ENCODE measurements at places on chromosomes 4 and X.

GRCh38 chrX:138719396-138719795 is 7.9 kb upstream of the FGF13 start:
- DNase-seq = no peak

GRCh38 chr4:1155314-1155713 is 17.1 kb downstream of the SPON2 start:
- DNase-seq = no peak

GRCh38 chrX:69038816-69039215 is 126.4 kb downstream of the PJA1 start:
- DNase-seq = no peak

DNA sequence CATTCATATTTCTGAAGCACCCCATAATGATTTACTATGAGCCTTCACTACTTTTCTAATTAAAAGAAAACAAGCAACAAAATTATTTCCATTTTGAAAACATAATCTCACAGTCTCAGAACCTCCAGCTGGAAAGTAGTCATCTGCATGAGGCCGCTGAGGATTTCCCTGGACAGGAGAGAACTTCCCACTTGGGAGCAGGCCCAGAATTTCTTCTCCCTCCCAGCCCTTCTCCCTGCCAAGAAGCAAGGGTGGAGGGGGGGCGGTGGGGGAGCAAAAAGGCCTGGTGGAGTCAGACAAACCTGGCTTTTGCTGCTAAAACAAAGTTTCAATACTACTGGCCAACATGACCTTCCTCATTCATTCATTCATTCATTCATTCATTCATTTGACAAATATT is 167.3 kb downstream of the PJA1 start:
- no peak for DNase-seq

DNA sequence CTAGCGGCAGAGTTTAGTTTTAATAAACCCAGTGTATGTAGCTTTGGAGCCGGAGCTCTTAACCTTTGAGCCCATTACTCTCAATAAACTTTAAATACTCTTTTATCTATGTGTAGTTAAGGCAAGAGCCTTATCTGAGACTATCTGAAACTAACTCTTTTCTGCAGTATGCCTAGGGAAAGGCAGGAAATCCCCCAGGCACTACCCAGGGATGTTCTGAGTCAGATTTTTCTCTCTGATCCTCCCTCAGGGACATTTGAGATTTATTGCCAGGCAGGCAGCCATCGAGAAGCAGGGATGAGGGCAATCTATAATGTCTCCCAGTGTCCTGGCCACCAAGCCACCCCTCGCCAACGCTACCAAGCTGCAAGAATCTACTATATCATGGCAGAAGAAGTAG is 39.1 kb downstream of the HEPH start:
- DNase-seq = no peak

GRCh38 chr4:117154251-117154650 is 68.9 kb upstream of the TRAM1L1 start:
- no peak for DNase-seq

GRCh38 chrX:145716226-145716625 is 101.4 kb upstream of the SLITRK2 start:
- no peak for DNase-seq

- no peak for DNase-seq
Observed at GRCh38 chrX:113539599-113540356, 699.1 kb upstream of the AMOT start.

DNA sequence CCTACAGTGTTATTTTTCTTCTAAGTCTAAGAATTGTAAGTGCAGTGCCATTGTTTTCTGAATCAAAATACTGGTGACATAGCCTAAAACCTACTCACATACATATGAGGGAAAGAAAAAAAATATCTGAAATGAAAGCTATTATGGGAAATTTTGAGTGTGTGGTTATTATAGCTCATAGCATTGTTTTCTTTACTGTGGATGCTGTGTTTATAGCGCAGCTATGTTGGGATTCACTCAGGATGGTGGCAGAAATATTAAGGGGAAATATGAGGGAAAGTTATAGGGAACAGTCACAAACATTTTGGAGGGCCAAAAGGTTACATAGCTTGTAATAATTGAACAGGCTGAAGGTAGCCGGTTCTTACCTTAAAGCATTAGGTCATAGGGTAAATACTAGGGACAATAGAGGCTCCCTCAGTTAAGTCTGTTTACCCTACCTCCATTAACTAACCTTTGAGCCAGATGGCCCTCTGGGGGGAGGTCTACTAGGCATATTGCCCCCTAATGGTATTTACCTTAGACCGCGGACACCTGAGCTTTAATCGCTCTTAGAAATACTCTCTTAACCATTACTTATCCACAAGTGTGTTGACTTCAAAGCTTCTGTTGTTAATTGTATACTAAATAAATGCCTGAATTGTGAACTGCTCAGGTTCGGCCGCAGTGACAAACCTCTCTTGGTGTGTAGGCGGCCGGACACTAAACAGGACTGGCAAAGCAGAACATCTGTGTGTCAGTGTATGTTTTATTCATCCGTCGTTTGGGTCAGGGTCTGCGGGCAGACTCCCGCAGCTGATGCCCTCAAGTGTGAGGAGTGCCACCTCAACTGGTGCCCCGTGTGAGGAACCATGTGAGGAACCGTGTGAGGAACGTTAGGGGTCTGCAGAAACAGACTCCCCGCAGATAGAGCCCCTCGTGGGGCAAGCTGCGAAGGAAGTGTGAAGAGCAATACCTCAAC is 21.3 kb upstream of the SULT1B1 start:
- DNase-seq = no peak

DNA sequence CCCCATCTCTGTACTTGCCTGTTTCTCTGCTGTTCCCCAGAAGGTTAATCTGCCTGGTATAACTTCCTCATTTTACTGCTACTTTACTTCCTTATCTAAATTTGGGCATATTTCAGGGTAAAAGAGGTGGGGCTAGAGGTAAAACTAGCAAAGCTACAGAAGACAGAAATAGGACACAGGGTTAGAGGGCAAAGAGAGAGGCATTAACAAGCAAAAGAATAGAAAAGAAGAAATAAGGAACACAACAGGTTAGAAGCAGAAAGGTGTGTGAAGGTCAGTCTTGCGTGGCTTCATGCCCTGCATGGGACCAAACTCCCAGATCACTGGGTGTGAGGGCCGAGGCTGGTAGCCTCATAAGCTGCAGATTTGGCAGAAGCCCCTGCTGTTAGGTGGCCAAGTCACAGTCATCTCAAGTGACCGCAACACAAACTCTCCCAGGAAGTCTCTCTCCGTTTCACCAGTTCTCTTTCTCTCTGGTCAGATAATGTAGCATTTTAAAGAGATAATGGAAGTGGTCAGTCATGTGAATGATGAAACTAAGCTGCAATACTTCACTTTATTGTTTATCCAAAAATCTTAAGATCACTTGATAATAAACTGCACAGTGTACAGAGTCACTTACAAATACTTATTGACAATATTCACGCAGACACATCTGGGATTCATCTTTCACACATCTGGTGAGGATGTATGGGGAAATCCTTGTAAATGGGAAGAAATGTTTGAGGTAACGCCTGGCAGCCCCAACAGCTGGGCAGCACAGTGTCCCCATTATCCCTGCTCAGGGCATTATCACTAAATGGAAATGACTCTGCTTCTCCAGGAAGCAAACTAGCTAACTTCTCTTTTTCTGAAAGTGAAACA is 16.4 kb downstream of the TMEM154 start:
- no peak for DNase-seq

- DNase-seq = no peak
Observed at GRCh38 chr4:16480011-16480410, 253.7 kb upstream of the TAPT1 start.

GRCh38 chrX:21944136-21944615 is 3.7 kb downstream of the SMS start:
- DNase-seq = no peak

- no peak for DNase-seq
Observed at GRCh38 chr4:110055158-110055768, 142.6 kb downstream of the EGF start.

- DNase-seq = no peak
Observed at GRCh38 chr4:186891859-186892486, 168.3 kb upstream of the FAT1 start.

DNA sequence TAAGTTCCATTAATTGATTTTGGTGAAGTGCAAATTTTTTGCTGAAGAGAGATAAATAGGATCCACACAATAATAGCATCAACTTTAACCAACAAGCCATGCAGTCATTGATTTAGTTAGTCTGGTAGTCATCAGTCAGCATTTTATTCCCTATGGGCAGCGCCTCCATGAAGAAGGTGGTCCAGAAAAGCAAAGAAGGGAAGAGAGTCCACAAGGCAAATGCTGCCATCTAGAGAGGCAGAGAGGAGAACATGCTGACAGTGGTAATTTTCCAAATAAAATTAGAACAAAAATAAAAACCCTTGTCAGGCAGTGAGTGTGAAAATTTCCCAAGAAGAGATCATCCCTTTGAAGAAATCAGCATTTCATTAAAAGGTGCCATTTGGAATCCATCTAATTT is 366.7 kb upstream of the FAM241A start:
- no peak for DNase-seq

- no peak for DNase-seq
Observed at GRCh38 chr4:94446386-94446785, 5.4 kb upstream of the PDLIM5 start.

DNA sequence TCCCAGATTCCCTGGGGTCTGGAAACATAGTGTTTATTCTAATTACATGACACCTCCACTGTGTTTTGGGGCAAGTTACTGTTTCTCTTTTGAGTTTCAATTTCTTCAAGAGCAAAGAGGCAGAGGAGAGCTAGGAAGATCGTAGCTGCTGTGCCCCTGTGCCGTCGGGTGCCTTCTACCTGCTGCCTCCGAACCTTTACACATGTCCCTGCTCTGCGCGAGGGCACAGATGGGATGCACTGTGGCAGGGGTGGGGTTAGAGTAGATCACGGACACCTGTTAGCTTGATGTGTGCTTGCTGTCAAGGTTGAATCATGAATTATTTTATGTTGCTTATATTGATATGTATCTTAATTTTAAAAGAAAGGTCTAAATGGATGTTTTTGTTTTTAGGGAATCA is 71.1 kb upstream of the MSANTD1 start:
- DNase-seq = no peak

- no peak for DNase-seq
Observed at GRCh38 chrX:27671234-27671633, 81.1 kb downstream of the DCAF8L2 start.

- no peak for DNase-seq
Observed at GRCh38 chr4:7087036-7087435, 19.2 kb upstream of the GRPEL1 start.

DNA sequence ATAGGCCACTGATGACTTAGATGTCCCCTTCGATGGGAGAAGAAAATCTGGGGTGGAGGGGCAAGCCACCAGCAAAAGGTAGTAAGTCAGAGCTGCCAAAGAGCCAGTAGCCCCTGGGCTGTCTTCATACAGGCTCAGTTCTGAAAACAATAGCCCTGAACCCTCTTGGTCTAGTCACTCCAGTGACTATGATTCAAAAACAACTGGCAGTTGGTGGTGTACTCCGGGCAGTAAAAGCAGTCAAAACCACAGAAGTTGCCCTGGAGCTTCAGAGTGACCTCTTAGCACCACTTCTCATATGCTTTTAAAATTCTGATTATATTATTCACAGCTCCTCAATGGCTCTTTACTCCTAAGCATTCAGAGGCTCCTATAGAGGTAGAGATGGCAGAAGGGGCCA is 164.3 kb upstream of the MAMLD1 start:
- DNase-seq = no peak
